Activated CD8-positive, alpha-beta memory T cell treated with anti-CD3 and anti-CD28 coated beads, Interleukin-2, amount 10 ng/mL, durations not matched to agents 7 days and 5 days (primary cell): ENCODE measurements at places on chromosomes 2 and 18. TPM values are rescaled to one million over a fixed set of nuclear protein-coding genes. Genes with fewer than 3 reads are reported as not detected.

Gene CELF4
- not detected for total RNA-seq

DNA sequence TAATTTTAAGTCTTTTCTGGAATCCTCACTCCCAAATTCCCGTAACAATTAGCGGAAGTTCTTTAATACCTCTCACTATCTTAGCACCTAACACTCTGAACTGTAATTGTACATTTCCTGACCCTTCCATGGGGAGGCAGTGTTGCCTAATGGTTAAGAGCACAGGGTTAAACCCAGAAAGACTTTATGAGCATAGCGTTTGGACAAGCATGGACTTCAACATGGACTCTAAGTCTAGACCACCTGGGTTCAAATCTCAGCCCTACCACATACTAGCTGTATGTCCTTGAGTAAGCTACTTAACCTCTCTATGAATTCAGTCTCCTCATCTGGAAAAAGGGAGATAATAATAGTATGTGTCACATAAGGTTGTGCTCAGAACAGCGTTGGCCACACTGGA is 13.0 kb downstream of the ANTXR1 start:
- peak; percentile 49 for DNase-seq
- H3K27me3 ChIP-seq: peaks cover 45% of the 10 kb centered on the region
- no peak overlapping the region for H3K4me3 ChIP-seq
- no peaks in the 10 kb centered on the region for H3K4me1 ChIP-seq
- no peaks in the 10 kb centered on the region for H3K36me3 ChIP-seq

Gene DAW1
- not detected for total RNA-seq

- DNase-seq: no peak
- H3K36me3 ChIP-seq: peaks cover 19% of the 10 kb centered on the region
- peaks cover 4% of the 10 kb centered on the region for H3K4me1 ChIP-seq
- H3K4me3 ChIP-seq: no peak overlapping the region
- no peaks in the 10 kb centered on the region for H3K27me3 ChIP-seq
These were observed 23.5 kb downstream of the IFIH1 start for GRCh38 chr2:162295009-162295408.

Gene GCFC2
- 17.1 TPM for total RNA-seq
